ENCODE measurements at places on chromosomes 6 and 20.

DNA sequence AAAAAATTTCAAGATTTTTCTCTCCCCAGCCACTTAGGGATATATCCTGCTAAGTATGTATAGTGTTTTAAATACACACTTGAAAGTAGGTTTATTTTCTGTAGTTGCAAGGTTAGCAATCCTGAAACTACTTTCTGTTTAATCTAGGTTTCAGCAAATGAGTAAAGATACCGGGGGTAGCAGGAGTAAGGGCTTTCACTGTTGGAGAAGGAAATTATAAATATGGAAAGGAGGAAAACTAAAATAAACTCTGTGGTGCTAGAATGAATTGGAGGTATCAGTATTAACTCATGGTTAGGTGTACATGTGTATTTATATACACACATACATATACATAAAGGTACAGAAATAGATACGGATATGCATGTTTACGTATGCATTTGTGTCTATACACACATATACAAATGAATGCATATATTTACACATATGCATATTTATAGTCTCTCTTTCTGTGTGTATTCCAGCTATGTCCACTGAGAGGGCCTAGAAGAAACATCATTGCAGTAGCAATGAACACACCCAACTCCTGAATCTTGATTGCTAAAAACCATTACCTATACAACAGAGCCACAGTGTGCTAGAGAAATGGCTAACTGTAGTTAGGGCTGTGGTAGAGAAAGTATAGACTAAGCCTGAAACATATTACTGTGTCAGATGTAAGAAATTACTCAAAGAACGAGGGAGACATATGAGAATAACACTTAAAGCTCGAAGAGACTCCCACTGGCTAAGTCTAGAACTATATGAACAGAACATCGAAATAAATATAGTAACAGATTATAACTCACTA is 95.9 kb upstream of the EMILIN3 start:
- no peak for DNase-seq

DNA sequence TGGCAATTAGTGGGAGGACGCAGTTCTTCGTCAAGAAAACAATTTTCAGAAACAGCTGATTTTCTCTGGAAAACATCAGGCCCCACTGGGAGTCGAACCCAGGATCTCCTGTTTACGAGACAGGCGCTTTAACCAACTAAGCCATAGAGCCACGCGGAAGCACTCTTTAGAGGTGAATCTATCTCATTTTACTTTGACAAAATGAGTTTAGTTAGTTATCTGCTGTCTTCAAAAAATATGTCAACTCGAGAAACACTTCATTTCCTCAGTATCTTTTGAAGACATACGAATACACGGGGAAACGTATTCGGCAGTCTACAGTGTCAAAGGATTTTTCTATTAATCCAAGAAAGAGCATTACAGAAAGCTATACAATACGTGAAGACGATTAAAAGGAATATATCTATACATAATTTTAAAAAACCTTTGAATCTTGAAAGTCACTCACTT is 26.7 kb downstream of the GPX6 start:
- DNase-seq = no peak

GRCh38 chr6:83958241-83958685 is 75.3 kb upstream of the MRAP2 start:
- no peak for DNase-seq

DNA sequence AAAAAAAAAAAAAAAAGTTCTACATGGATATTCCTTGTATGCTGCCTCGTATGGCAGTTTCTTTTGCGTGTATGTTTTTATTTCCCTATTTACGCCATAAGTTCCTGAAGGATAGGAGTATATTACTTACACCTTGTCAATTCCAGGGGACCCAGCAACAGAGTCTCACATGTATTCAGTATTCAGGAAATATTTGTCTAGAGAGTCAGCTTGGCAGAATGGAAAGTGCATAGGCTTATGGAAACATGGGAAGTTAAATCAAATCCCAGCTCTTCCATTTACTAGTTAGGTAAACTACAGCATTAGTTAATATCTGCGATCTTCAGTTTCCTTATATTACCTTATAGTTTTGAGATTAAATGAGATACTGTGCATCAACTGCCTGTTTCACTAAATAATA is 51.1 kb upstream of the SLC22A16 start:
- no peak for DNase-seq

DNA sequence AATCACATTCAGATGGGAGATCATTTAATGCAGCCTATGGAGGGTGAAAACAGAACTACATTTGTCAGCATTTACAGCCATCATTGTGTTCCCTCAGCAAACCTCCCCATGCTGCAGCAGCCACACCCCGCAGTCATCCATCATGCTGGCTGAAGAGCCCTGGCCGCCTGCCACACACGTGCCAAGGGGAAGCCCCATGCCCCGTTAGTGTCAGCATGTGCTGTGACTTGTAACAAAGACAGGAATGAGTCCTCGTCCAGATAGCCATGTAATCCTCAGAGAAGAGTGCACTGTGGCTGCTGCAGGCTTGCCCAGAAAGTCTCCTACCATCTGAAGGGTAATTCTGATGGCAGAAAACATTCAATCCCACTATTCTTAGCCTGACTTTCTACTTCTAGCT is 1097.8 kb downstream of the KIF16B start:
- DNase-seq = peak; percentile 4

DNA sequence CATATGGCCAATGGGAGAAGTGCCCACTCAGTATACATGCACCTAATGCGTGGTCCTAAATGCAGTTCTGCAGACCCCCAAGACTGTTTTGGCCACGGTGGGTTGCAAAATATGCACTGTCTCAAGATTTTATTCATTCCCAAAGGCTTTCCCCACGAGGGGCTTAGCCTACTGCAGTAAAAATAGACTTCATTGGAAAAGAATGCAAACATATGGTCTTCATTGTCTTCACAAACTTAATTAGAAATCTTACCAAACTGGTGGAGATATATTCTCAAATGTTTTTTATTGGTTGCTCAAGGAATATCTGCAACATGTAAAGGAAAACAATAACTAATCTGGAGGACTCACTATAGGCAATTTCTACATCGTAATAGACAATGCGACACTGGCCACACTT is 31.6 kb upstream of the PRL start:
- DNase-seq = no peak

- no peak for DNase-seq
These were observed 202.3 kb downstream of the GMDS start for GRCh38 chr6:2042956-2043648.

GRCh38 chr6:67248077-67248476 is 1387.0 kb upstream of the ADGRB3 start:
- no peak for DNase-seq

DNA sequence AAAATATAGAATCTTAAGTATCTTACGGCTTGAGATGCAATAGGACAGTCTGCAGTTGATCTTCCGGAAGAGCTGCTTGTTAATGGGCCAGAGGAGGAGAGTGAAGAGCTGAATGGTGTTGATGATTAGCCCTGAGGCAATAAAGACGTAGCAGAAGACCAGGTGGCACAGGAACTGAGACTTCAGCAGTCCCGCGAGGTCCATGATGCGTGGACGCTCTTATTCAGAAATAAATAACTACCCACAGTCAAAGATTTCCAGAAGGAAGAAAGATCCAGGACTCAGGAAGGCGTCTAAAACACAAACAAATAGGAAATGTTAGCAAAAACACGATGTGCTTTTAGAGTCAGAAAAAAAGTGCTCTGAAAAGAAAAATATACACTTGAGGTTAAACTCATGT is 41.9 kb downstream of the AGPAT4 start:
- DNase-seq = no peak

DNA sequence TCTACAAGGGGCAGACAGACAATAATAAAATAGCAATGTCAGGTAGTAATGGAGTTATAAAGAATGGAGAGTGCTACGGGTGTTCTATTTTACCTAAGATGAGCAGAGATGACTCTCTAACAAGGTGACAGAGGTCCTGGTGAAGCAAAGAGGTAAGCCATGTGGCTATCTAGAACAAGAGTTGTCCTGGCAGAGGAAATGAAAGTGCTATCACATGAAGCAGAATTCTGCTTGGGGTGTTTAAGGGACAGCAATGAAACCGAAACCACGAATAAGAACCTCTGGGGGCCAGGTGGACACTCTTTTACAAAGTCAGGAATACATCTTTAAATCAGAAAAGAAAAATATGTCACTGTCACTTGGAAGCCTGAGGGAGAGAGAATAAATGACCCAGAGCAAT is 37.9 kb upstream of the IRAK1BP1 start:
- no peak for DNase-seq

- DNase-seq = no peak
These were observed 60.9 kb downstream of the GFRAL start for GRCh38 chr6:55388211-55388610.

DNA sequence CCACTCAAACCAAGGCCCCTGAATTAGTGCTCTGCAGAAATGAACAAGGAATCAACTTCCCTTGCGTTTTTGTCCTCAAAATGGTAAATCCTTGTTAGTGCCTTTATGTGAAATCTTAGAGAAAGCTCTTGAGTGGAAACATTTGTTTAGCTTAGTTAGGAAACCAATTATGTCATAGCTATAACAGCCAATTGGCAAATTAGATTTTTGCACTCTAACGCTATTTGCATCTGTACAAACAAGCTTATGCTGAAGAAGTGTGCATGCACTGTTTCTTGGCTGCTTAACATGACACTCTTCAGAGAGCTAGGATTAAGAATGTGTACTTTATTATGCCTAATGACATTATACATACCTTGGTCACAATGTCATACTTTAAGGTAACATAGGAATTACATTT is 622.6 kb upstream of the SLC35B3 start:
- no peak for DNase-seq

DNA sequence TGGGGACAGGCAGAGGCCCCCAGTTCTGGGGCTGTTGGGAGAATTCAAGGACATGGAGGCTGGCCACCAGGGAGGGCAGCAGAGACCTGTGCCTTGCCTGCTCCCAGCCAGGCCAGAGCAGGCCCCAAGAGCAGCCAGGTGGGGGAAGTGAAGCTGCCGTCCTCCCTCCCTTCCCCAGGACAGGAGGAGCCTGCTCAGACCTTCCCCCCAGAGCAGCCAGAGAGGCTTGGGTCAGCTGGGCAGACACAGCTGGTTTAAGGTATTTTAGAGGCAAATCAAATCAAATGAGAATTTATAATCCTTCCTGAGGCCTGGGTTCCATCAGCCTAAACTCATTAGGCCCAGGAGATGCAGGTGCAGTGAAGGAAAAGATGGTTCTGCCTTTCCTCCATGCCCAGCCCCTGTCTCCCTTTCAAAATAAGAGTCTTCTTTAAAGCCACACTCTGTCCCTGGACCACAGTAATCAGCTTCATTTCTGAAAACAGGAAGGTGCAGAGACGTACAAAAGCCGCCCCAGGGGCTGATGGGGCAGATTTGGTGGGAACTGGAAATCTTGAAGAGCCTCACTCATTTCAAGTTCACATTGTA is 21.7 kb downstream of the BMP7 start:
- no peak for DNase-seq

DNA sequence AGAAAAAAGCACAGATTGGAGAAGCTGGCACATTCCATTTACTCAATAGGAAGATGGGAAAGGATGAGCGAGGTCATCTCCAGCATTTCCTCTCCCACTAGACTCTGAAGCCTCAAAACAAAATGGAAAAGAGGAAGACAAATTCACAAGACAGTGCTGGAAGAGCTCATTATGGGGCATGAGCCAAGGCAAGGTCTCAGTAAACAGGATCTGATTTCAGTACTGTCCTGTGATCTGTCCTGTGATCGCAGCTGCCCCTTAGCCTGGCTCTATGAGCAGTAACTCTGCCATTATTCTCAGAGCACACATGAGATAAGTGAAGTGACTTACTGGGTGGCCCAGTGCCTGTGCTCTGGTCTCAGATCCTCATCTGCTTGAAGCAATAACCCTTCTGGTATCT is 68.1 kb upstream of the SLC4A11 start:
- DNase-seq = no peak

DNA sequence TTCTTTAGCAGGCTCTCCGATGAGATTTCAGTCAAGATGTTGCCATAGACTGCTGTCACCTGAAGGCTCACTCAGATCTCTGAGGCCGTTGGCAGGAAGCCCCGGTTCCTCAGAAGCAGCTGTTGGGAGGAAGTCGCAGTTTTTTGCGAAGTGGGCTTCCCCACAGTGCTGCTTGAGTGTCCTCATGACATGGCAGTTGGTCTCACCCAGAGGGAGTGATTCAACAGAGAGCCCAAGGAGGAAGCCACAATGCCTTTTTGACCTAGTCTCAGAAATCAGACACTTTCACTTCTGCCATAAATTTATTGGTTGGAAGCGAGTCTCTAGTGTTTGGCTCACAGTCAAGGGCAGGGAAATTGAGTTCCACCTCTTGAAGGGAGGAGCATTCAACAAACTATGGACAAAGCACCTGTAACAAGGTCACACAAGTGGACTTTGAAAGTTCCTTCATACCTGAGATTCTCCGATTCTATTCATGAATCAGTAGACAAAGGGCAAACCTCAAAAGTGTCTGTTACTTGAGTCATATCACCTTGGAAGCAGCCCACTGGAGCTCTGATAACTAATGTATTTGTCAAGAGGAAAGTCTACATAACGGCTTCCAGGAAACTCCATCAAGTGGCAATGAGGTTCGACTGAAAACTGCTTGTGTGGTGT is 208.3 kb downstream of the TASP1 start:
- DNase-seq = no peak

DNA sequence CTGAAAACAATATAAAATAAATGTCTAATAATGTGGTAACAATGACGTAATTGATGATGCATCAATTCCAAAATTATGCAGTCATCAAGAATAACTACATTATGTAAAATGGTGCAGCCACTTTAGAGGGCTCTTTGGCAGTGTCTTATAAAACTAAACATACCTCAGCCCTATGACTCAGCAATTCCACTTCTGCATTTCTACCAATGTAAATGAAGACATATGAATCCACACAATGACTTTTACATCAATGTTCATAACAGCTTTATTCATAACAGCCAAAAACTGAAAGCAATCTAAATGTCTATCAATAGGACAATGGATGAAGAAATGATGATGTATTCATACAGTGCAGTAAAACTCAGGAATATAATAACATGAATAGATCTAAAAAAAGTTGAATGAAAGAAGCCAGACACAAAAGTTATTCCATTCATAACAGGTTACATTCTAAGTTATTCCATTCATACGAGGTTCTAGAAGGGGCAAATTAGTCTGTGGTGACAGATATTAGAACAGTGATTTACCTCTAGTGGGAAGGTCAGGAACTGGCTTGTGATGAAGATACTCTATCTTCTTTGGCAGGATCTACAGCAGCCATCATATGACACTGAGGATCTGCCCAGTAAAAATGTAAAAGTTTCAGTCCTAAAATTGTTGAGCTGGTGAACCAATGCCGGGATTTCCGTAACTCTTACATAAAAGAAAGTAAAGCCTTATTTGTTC is 396.1 kb downstream of the PLCB1 start:
- DNase-seq = no peak

- DNase-seq = no peak
These were observed 47.0 kb downstream of the SLC22A23 start for GRCh38 chr6:3409699-3410384.

GRCh38 chr6:14231071-14231483 is 113.5 kb downstream of the CD83 start:
- DNase-seq = no peak
